Thymus (tissue), 14 donors: ENCODE measurements at places on chromosomes 3 and 15. TPM values are rescaled to one million over a fixed set of nuclear protein-coding genes. Genes with fewer than 3 reads are reported as not detected.

GRCh38 chr15:66655511-66655910, 46.5 kb upstream of the SMAD6 start:
- no peaks in the 10 kb centered on the region for H3K36me3 ChIP-seq
- peaks cover 15% of the 10 kb centered on the region for H3K4me1 ChIP-seq
- no peak overlapping the region for H3K27ac ChIP-seq
- H3K4me3 ChIP-seq = no peak overlapping the region

GRCh38 chr3:69491975-69492374, 106.1 kb upstream of the FRMD4B start:
- no peaks in the 10 kb centered on the region for H3K4me1 ChIP-seq
- DNase-seq = no peak
- H3K27me3 ChIP-seq = no peaks in the 10 kb centered on the region
- no peaks in the 10 kb centered on the region for H3K36me3 ChIP-seq
- H3K27ac ChIP-seq = no peak overlapping the region

Gene IL5RA
- polyA plus RNA-seq = 0.41 TPM

Gene RAB6B
- 2.1 TPM for polyA plus RNA-seq
